ENCODE measurements at places on chromosomes 6 and 20.
A peak's percentile ranks its signal among the peaks of the same experiment; 100 is the strongest.

DNA sequence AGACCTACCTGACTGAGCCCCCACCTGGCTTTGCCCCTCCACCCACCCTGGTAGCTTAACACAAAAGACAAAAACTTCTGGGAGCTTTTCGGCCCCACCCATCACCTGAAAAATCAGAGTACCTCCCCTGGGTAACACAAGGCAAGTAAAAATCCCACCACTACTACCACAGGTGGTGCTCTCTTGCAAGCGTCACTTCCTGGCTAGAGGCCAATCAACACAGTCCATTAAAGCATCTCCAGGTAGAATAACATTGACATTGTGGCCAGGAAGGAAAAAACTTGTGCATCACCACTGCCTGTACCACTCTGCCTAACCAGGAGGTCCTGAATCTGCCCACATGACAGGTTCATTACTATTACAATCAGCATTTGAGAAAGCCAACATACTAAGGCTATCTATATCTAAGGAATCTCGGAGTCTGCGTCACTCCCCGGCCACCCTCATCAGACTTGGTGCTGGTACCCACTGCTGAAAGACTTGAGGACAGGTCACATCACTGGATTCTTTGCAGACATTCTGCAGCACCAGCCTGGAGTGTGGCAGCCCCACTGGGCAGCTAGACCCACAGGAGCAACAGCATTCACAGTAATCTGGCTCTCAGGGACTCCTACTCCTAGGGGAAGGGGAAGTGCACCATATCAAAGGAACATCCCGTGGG lies 125.9 kb downstream of the CDK19 start:
- no peak for DNase-seq

- no peak for DNase-seq
Observed at GRCh38 chr6:28580475-28580874, 54.8 kb downstream of the GPX5 start.

- DNase-seq = no peak
Observed at GRCh38 chr6:130547723-130548122, 181.9 kb downstream of the TMEM200A start.

DNA sequence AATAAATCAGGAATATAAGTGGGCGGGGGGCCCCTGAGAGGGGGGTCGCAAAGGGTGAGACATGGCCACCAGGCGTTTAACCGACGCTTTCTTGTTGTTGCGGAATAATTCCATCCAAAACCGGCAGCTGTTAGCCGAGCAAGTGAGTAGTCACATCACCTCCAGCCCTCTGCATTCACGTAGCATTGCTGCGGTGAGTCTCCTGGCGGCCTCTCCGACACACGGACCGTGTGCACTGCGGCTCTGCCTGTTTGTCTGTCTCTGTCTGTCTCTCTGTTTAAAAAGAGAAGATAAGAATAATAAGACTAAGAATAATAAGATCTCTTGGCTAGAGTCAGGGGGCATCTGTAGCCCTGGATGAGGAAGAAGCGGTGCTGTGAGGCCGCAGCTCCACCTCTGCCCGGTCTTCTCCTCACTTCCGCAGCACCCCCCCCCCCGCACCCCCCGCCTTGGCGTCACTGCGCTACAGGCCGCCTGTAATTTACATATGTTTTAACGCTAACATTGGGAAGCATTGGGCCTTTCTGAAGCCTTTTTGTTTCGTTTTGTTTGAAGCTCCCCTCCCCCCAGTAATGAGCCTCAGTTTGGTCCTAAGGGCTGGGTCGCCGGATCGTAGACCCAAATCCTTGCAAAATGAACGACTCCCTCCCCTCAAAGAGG lies 993 bp downstream of the STX16 start:
- DNase-seq = peak; percentile 55

GRCh38 chr20:34016736-34017135 lies 23.0 kb downstream of the RALY start:
- DNase-seq = no peak

DNA sequence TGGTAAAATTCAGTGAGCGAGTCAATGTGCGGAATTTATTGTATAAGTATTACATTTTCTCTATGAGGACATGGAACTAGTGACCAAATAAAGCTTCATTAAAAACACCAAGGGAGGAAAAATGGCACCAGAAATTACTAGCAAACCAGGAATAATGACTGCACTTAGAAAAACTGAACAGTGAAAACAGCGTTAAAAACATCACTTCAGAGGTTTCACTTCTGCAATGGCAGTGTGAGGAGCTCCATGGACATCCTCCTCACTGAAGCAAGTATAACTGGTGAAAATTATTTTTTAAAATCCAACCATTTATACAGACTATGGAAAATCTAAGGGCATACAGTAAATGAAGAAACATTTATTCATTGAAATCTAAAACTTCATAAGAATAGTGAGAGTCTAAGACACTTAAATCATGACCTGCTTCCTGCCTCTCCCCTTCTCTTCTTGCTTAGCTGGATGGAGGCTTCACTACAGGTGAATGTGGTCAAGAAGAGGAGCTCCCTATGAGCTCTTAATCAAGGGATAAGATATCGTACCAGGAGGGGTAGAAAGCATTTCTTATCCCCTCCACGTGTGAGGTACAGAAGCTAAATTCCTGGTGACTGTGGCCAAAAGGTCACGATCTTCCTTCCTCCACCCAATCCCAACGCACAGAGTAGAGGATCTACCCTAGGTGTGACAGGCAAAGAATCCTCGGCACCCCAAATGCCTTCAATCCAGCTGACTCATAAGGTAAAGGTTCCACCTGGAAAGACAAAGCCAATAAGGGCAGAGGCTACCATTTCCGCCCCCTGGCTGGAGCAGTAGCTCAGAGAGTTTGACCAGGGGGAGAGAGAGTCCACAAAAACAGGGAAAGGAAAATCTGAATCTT lies 12.3 kb upstream of the ASF1A start:
- no peak for DNase-seq

DNA sequence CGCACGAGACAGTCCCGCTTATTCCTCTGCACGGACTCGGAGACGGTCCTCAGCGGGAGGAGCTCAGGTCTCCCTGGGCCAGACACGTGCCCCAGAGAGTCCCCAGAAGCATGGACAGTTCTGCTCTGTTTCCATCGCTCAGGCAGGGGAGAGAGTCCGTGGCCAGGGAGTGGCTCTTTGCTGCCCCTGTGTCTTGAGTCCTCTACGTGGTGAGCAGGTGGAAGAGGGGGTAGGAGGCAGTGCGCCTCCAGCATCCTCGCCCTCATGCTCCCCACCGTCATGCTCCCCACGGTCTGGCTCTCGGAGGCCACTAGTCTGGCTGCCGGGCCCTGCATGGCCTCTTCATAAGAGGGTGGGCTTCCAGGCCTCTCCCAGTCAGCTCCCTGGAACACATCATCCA lies 8.9 kb downstream of the TAGAP start:
- no peak for DNase-seq

GRCh38 chr20:6024768-6025167 lies 29.1 kb downstream of the LRRN4 start:
- no peak for DNase-seq

All from stimulated activated naive CD8-positive, alpha-beta T cell treated with anti-CD3 and anti-CD28 coated beads, Interleukin-15, Interleukin-2, amounts not matched to agents 100 U/mL and 50 U/mL, for 24 hours (primary cell).